Frontal cortex (tissue), 4 donors: ENCODE measurements at places on chromosomes 12 and 14.

DNA sequence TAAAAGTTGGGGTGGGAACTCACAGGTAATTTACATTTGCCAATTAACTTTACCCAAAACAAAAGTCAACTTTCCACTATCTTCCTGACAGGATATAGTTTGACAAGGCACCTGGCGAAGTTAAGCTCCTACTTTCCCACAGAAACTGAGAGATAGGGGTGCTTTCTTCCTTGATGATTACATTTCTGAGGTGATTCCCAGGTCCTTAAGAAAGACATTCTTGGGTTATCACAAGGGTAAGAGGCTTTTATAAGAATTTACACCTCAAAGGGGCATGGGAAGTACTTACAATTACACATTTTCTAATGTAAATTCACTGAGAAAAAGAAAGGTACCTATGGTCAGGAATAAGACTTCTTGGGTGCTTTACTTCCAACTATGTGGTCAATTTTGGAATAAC, 660.9 kb upstream of the MGAT4C start:
- DNase-seq = no peak

DNA sequence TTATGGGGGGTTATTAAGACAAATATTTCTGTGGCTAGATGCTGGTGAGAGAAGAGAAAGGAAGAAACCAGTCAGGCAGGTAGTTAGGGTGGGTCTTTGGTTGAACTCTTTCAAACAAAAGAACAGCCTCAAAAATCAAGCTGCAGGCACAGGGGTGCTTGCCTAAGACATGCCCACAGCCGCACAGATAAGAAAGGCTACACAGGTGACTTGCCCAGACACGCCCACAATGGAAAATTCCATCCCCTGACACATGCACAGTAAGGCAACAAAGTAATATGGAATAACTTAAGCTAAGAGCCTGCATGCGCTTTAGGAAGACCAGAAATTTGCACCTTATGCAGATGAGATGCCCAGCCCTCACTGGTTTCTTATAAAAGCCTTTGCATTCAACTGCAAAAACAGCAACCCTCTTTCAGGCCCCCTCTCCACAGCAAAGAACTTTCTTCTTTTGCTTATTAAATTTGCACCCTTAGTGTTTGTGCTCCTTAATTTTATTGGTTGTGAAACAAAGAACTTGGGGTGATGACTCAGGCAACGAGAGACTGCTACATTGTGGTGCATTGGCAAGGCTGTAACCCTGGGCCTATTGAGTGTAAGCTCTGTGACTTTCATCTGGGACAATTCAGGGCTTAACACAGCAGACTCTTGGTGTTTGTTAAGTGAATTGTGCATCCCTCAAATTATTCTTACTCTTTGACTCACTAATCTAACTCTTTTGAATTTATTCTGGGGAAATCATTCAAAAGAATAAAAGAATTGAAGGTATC, 149.4 kb downstream of the RPAP3 start:
- no peak for DNase-seq

- no peak for DNase-seq
Measured at GRCh38 chr12:68173792-68174191, 14.3 kb upstream of the IFNG start.

GRCh38 chr12:75715323-75715644, 203.9 kb upstream of the KRR1 start:
- no peak for DNase-seq
